HT1080 (cell line): ENCODE measurements at places on chromosomes 7 and 10. TPM values are rescaled to one million over a fixed set of nuclear protein-coding genes. Genes with fewer than 3 reads are reported as not detected.

Gene ETV1
- 9.3 and 9.5 TPM in 2 replicates for total RNA-seq

Gene TACR2
- total RNA-seq = not detected in 2 replicates

Gene TMEM184A
- total RNA-seq = 1.1 and 1.5 TPM in 2 replicates

Gene C10orf90
- total RNA-seq = not detected in 2 replicates

Gene CUZD1
- total RNA-seq = 0.47 and 0.55 TPM in 2 replicates
